ENCODE measurements at places on chromosomes 3 and 15.
A peak's percentile ranks its signal among the peaks of the same experiment; 100 is the strongest.

GRCh38 chr3:190361791-190362190 is 26.2 kb upstream of the CLDN16 start:
- DNase-seq, result no peak

DNA sequence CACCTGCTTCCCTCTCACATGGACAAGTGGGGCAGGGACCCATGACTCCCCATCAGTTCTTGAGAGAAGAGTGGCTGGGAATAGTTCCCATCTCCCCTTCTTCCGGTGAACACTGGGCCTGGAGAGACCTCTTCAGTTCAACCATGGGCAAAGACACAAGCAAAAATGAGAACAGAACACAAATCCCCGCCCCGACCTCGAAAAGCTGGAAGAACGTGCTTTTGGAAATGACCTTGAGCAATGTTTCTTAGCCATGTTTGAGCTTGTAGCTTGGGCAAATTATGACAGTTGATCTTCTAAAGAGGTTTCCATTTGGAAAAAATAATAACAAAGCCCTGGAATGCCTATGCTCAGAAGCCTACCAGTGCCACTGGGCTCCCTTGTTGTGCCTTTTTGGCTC is 59.0 kb downstream of the FAM174B start:
- no peak for DNase-seq

GRCh38 chr3:133384331-133385027 is 15.4 kb upstream of the BFSP2 start:
- DNase-seq, result peak; percentile 54

DNA sequence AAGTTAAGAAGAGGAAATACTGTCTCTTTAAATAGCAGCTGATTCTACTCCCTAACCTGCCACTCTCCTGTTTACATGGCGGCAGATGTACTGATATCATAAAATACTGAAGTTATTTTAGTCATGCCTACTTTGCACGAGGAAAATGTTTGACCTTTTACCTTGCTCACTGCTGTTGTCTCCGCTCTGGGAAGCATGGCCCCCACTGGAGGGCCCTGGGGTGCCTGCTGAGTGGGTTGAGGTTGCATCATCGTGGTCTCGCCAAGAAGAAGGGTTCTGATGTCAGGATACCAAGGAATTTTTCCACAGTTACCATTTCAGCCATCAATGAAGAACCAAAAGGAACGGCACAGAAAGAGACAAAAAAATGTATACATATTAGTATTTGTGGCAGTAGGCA is 16.7 kb downstream of the MEIS2 start:
- no peak for DNase-seq

DNA sequence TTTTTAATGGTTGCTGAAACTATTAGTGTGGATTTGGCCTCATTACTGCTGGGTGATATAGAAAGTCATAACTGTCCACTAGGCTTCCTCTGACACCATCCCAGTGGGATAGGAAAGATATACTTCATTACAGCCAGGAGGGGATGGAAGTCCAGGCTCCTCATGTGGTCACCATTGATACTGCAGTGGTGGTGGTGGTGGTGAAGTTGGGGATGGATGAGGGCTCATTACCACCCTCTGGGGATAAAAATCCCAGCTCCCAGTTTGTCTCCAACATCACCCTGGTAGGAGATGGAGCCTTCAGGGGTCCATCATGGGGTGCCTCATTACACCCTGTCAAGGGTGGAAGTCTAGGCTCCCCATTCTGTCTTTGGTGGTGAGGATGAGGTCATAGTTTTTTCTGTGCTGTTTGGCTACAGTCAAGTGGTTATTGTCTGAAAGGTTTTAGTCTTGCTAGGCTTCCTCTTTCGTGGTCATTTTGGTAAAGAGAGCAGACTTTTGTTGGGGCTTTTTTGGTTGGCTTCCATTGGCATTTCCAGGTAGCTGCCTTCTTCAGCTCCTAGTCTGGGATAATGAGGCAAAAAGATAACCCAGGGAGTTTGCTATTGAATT is 30.1 kb upstream of the FILIP1L start:
- no peak for DNase-seq

Measured in cardiac fibroblast (primary cell).